K562 (cell line): ENCODE measurements at places on chromosomes 3 and 15.

DNA sequence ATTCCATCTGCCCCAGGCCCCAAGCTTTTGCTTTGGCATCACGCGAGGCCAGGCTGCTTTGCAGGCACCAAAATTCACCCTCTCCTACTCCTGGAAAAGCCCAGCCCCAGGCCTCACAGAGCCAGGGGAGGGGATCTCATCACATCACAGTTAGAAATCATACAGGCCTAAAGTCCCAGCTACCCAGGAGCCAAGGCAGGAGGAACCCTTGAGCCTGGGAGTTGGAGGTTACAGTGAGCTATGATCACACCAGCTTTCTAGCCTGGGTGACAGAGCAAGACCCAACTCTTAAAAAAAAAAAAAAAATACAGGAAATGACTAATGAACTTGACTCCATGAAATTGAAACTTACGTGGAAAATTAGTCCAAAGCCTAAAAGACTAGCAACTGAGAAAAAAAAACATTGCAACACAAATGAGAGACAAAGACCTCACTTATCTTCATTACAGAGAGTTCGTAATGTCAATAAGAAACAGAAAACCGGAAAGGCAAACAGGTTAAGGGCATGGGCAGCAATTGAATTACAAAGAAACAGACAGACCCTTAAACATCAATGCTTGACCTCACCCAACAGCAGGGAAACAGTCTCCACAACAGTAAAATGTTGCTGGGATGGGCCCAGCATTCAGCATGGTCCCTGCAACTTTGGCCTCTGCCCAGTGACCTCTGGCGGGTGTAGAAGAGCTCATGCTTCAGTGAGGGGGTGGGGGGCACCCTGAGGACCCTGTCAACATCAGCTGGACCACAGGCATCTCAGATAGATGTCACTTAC is 151.5 kb downstream of the LRRK1 start:
- no peak for DNase-seq
- H3K27ac ChIP-seq, result no peak overlapping the region
- H3K4me1 ChIP-seq, result no peaks in the 10 kb centered on the region; the same call in 1 of the 2 replicates
- H3K27me3 ChIP-seq, result peaks cover 30% of the 10 kb centered on the region; the same call in 2 of the 3 replicates
- H3K4me3 ChIP-seq, result no peak overlapping the region

GRCh38 chr3:127325629-127325961 is 37.7 kb upstream of the PRR20G start:
- DNase-seq, result no peak
- H3K27me3 ChIP-seq, result no peaks in the 10 kb centered on the region
- no peaks in the 10 kb centered on the region for H3K4me1 ChIP-seq
- H3K4me3 ChIP-seq, result no peak overlapping the region

DNA sequence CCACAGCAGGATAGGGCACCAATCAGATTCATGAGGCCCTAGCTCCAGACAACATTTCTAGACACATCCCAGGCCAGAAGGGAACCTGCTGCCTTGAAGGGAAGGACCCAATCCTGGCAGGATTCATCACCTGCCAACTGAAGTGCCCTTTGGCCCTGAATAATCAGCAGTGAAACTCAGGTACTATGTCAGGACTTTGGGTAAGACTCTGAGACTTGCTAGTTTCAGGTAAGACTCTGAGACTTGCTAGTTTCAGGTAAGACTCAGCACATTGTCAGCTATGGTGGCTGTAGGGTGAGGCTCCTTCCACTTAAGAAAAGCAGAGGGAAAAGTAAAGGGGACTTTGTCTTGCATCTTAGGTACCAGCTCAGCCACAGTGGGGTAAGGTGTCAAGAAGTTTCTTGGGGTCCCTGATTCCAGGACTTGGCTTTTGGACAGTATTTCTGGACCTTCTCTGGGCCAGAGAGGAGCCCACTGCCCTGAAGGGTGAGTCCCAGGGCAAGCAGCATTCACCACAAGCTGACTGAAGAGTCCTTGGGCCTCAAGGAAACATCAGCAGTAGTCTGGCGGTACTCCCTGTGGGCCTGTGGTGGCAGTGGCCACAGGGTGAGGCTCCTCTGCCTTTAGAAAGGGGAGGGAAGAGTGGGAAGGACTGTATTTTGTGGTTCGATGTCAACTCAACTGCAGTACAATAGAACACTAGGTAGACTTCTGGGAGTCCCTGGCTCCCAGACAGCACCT is 13.7 kb upstream of the COL8A1 start:
- H3K36me3 ChIP-seq, result no peaks in the 10 kb centered on the region
- no peaks in the 10 kb centered on the region for H3K4me1 ChIP-seq
- no peak overlapping the region for H3K27ac ChIP-seq
- H3K27me3 ChIP-seq, result no peaks in the 10 kb centered on the region

DNA sequence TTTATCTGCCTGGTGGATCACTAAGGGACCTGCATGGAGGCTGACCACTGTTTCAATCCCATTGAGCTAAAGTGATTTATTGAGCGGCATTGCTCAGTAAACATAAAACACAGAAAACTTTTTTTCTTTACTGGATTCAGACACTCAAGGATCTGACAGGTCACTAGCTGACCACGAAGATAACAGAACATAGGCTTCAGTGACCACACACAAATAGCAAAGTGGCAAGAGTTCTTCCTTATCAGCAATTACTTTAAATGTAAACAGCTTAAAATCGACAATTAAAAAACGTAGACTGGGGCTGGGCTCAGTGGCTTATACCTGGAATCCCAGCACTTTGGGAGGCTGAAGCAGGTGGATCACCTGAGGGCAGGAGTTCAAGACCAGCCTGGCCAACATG is 48.7 kb downstream of the STAG1 start:
- no peaks in the 10 kb centered on the region for H3K27me3 ChIP-seq
- no peak overlapping the region for H3K4me3 ChIP-seq

DNA sequence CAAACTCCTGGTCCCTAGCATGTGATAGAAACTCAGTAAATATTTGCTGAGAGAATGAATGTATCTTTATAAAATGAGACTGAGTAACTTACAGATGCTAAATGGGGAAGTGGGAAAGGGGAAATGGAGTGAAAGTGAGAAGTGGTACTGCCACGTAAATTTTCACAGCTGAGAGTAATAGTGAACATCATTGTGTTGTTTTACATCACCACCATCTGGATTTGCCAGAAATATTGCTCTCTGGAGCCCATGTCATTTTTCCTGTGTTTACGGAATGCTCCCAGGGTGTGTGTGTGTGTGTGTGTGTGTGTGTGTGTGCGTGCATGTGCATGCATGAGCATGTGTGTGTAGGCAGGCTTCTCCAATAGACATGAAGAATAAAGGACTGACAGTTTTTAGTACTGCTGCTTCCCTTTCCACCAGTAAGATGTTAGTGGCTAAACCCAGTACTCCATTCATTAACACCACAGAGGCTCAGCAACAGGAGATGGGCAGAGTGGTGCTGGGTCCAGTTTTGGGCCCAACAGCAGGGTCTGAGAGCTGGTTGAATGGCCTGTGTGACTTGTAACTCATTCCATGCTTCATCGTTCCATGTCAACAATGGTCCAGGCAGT is 57.3 kb downstream of the DIPK2A start:
- no peaks in the 10 kb centered on the region for H3K27me3 ChIP-seq
- no peak overlapping the region for H3K27ac ChIP-seq
- H3K4me3 ChIP-seq, result no peak overlapping the region

DNA sequence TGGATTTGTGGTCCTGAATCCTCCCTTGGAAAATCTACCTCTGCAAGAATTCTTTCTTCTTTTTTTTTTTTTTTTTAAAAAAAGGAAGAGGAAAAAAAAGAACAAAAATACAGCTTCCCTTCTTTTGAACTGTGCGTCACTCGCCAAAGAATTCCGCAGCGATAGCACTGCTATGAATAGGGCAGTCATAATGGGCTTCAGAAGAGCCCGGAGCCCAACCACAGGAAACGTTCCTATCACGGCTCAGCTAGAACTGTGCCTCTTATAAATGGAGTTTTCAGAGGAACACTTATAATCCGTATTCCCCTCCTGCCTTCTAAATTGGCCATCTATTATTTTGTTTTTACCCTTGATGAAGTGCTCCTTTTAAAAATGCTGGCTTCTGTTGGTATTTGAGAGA is 227.7 kb downstream of the ADAMTS17 start:
- H3K36me3 ChIP-seq, result no peaks in the 10 kb centered on the region
- no peaks in the 10 kb centered on the region; the same call in 1 of the 2 replicates for H3K4me1 ChIP-seq
- H3K27me3 ChIP-seq, result peaks cover 64% of the 10 kb centered on the region
- no peak overlapping the region for H3K4me3 ChIP-seq
- no peak for DNase-seq
- H3K27ac ChIP-seq, result no peak overlapping the region

DNA sequence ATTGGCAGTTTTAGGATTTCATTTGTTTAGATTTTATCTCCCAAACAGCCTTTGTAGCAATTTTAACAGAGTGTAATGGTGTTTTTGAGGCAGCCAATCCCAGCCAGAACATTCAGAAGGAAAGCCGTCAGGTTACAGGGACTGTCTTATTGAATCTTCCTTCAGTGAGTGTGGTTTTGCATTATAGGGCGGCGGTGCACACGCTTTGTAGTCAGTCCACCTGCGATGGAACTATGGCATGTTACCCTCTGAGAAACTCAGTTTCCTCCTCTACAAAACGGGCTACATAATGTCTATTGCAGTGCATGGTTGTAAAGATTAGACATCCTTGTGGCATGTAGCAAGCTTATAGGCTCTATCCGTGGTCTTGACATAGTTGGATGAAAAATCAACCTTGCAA is 1.0 kb downstream of the LRRC28 start:
- no peaks in the 10 kb centered on the region for H3K4me1 ChIP-seq
- DNase-seq, result no peak
- H3K36me3 ChIP-seq, result no peaks in the 10 kb centered on the region

GRCh38 chr15:58582160-58582559 is 150.4 kb downstream of the LIPC start:
- no peak for DNase-seq
- no peak overlapping the region for H3K27ac ChIP-seq
- H3K4me1 ChIP-seq, result peaks cover 14% of the 10 kb centered on the region
- H3K36me3 ChIP-seq, result no peaks in the 10 kb centered on the region

DNA sequence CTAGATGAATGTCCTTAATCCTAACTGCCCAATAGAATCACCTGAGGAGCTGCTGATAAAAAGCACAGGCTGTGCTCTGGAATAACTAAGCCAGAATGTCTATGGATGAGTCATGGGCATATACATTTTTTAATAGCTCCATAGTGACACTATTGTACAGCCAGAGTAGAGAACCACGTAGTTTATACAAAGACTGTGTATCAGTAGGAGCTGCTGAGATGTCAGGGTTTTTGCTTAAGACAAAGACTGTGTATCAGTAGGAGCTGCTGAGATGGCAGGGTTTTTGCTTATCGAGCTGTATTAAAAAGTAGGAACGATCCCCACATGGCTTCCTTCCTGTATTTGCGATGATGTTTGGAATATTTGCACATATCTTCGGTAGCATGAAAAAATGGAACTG is 137.4 kb downstream of the SV2B start:
- no peaks in the 10 kb centered on the region for H3K4me1 ChIP-seq
- H3K27ac ChIP-seq, result no peak overlapping the region
- H3K36me3 ChIP-seq, result no peaks in the 10 kb centered on the region

DNA sequence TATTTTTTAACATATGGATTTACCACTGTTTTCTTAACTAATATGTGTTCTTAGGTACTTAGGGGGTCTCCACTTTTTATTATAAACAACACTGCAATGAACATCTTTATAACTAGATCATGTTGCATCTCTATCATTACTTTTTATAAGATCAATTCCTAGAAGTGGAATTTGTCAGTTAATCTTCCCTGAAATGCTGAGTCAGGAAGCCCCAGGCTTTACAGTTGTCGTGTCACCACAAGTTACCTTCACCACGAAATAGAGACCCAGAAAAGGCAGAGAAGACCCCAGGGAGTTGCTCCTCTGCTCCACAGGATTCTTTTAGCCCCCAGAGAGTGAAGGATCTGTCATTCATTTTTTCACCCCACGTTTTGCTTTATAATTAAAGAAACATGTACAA is 34.5 kb upstream of the ERC2 start:
- no peak overlapping the region for H3K4me3 ChIP-seq
- no peak for DNase-seq
- no peaks in the 10 kb centered on the region for H3K27me3 ChIP-seq
- H3K4me1 ChIP-seq, result no peaks in the 10 kb centered on the region
- no peaks in the 10 kb centered on the region for H3K36me3 ChIP-seq

DNA sequence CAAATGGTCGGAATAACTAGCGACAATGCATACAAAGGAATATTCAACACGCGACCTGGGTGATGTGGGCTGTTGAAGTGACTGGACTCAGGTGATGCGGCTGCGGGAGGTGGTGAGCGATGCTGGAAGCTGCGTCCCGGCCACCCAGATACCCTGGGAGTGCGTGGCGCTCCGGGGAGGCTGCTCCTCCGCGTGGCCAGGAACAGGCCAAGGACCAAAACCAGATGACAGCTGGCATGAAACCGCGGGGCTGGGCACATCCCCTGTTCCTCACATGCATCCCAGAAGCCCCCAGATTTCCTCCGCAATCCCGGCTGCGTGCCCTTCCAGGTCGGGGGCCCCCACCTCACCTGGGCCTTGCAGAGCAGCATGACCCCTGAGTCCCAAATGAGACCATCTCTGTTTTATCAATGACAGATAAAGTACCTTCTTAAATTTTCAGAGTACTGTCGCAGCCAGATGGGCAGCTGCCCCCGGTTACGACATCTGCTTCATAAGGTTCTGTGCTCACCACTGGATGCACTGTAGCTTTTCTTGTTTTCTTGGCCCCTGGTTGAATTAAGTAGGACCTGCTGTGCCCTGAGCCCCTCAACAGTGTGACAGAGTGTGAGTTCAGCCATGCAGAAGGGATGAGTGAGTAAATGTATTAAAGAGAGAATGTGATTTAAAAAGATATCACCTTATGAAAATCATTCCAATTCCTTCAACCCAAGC is 278.2 kb downstream of the GABRG3 start:
- no peak for DNase-seq
- no peak overlapping the region for H3K4me3 ChIP-seq
- H3K27ac ChIP-seq, result no peak overlapping the region
- H3K4me1 ChIP-seq, result no peaks in the 10 kb centered on the region
- H3K27me3 ChIP-seq, result no peaks in the 10 kb centered on the region

DNA sequence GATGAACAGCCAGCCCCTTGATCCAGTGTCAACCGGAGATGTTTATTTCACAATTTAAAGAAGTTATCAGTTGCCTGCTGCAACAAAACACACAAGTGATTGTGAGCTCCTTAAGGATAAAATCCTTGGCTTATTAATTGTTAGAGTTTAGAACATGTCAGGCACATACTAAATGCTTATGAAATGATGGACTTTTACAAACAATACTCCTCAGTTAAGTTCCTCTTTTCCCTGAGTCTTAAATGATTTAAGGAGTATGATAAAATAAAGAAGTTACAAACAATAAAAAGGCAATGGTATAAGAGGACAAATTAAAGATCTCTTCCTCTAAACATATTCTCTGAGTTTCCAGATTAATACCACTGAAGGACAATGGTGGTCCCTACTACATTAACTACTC is 5.7 kb downstream of the GHSR start:
- H3K27me3 ChIP-seq, result peaks cover 18% of the 10 kb centered on the region
- peaks cover 2% of the 10 kb centered on the region; the same call in 1 of the 2 replicates for H3K4me1 ChIP-seq
- no peak overlapping the region for H3K4me3 ChIP-seq
- H3K36me3 ChIP-seq, result no peaks in the 10 kb centered on the region
- no peak overlapping the region for H3K27ac ChIP-seq

DNA sequence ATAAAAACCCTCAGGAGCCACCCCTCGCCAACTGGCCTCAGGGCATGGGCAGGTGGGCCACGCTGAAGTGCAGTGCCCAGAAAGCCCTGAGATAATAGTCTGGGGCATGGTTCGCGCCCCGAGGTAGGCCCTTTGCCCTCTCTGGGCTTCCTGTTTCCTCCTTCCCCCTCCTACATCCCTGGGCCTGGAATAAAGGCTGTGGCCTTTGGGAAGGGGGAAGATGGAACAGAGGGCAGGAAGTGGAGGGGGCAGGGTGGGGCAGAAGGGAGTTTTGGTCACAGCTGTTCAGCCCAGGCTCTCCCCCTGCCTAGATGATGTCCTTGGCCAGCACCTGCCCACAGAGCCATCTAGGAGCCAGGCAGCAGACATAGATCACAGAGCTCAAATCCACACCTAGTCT is 11.3 kb downstream of the CSRNP1 start:
- no peaks in the 10 kb centered on the region for H3K27me3 ChIP-seq
- peaks cover 21% of the 10 kb centered on the region for H3K4me1 ChIP-seq
- H3K4me3 ChIP-seq, result no peak overlapping the region
- peaks cover 72% of the 10 kb centered on the region for H3K36me3 ChIP-seq
